ENCODE measurements at places on chromosomes 16 and 17.

DNA sequence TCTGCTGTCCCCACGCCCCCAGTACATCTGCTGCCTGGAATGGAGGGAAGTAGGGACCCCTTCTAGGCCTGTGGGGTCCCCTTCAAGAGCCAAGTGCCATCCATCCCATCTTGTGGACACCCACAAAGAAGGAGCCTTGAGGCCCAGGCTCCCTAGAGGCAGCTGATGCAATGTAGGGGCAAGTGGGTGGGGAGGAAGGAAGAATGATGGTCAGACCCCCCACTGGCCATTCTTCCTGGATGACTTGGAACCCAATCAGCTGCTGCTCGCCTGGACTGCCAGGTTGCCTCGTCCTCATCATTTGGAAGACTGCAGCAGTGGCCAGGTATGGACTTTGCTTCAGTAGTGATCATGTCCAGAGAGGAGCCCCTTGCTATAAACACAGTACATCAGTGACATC is 48.9 kb downstream of the SMPD3 start:
- no peak for DNase-seq

DNA sequence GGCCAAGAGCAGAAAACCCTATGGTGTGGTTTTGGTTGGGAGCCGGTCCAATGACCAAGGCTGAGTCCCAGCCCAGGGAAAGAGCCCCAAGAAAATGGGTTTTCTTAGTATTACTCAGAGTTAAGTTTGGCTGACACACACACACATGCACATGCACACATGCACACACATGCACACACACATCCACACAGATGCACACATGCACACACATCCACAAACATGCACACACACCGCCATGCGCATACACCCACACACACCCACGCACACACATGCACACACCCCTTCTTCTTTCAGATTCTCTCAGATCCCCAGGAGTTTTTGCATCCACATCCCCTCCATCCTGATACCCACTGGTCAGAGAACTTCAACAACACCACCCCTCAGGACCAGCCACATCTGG is 9.1 kb downstream of the ABCC12 start:
- no peak for DNase-seq

DNA sequence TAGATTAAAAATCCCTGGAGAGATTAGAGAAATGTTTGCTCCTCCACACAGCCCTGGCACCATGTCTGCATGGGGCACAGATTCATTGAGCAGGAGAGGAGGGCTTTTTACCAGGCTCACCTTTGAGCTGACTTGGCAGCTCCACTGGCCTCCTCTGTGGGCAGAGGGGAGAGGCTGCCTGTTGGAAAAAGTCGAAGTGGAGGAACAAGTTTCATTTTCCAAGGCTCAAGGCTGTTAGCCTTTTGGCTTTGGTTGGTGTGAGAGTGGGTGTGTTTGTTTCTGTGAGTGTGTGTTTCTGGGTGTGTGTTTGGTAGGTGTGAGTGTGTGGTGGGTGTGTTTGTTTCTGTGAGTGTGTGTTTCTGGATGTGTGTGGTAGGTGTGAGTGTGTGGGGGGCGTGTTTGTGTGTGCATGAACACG is 5.6 kb downstream of the TMEM238L start:
- no peak for DNase-seq

- no peak for DNase-seq
Observed at GRCh38 chr17:66750781-66751543, 84.0 kb upstream of the CACNG5 start.

- no peak for DNase-seq
Observed at GRCh38 chr16:72889616-72890582, 158.0 kb downstream of the ZFHX3 start.

DNA sequence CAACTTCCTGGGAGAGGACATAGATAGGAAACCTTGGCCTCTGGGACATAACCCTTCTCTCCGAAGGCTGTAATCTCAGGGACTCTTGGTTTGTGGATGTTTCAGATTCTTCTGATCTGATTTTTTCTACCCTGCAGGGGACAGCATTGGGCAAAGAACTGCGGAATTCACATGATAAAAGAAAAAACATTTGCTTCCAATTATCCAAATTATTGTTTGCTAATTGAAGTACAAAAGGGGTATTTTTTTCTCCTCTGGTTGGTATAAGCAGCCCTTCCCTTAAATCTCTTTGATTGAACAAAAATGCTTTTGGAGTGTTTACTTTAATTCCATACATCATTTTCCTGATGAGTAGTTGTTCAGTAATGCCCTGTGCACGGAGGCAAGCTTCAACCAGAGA is 251.7 kb upstream of the IRX3 start:
- no peak for DNase-seq

DNA sequence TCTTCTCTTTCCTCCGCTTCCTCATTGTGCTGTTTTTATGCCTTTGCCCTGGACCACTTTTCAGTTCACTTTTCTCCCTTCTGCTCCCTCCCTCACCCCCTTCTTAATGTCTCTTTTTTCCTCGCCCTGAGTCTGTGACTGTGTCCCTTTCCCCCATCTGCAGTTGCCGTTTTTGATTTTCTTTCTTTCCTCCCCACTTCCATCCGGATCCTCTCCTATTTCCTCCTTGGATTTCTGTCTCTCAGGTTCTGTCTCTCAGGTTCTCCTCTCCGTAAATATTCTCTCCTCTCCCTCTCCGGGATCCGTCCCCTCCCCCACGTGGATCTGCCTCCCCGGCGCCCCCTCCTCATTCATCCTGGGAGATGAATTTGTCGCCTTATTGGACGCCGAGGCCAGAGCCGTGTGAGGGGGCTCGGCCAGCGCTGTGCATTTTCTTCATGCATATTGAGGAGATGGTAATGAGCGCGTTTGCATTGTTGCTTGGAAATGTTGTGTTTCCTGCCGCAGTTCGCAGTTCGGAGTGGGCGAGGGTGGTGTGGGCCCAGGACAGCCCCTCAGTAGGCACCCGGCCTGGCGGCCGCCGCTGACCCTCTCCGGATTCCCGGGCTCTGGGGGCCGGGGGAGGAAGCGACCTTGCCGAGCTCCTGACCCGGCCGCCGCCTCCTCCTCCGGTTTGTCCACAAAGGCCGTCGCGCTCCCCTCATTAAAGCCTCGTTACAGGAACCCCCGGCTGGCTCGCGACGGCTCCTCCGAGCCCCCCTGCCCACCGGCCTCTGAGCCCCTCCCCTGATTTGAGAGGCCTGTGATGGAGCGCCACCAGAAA is 4.5 kb upstream of the IRX3 start:
- no peak for DNase-seq

GRCh38 chr17:47634870-47635269 is 14.8 kb upstream of the KPNB1 start:
- no peak for DNase-seq

DNA sequence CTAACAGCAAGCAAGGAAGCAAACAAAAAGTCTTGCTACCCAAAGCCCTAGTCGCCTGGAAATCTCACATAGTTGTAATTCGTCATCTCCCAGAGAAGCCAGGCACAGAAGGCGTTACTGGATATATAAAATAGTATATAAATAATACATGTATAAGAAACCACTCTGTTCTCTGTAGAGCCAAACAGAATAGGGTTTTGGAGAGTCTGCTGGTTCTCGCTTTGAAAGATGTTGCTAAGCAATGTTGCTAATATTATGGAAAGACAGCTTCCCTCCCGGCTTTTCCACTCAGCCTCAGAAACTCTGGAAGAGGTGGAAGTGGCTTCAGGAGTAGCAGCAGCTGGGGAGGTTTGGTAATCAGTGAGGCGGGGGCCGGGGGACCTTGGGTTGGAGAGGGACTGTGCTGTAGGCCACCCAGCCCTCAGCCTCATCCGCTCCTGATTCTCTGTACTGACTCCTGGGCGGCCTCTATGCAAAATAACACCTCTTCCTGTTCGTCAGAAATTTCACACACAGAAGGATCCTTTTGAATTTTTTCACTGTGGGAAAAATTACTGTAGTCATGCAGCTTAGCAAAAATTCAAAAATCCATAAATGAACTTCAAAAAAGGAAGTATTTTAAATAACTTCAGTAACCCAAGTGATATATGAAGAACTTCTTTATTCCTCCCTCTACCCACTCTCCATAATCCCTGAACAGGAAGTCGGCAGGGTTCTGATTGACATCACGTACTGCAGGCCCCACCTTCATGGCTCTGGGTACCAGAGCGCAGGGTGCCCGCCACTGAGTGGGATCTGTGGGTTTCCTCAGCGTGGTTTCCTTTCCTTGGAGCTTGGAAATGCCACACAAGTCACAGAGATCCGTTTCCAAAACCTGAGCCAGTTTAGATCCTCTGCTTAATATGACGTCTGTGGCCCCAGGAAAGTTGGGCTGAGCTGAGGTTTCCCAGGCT is 51.4 kb downstream of the RAP1GAP2 start:
- no peak for DNase-seq

DNA sequence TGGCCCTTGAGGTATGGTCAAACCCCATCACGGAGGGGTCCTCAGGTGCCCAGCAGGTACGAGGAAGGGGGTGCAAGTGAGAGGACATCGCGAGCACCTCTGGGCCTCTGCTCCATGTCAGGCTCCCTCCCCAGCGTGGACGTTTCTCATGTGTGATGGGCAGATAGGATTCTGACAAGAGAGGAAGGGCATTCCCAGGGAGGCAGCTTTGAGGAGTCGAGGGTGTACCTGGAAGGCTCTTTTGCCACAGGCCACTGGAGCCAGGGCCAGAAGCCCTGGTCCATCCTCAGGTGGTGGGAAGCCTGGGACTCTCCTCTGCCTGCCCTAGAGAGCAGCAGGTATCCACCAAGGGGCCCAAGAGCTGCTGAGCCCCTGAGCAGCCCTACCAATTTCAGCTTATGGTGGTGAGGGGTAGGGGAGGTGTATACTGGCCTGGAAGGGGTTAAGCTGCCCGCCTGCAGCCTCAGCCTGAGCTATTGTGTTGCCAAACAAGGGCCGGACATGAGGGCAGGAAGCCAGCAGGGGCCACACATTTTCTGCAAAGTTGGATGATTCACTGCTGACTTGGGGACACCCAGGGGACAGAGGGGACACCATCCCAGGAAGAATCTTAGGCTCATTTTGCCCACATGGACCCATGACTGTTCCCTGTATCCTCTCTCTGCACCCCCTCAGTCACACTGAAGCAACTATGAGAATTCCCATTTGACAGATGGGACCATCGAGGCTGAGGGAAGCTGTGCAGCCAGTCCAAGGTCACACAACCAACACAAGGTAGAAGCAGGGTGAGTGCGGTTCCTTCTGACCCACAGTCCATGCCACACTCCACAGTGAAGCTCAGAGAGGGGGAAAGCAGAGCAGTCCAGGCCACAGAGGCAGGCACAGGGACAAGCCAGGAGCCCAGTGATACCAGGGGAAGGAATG is 1.7 kb downstream of the CDH5 start:
- no peak for DNase-seq

DNA sequence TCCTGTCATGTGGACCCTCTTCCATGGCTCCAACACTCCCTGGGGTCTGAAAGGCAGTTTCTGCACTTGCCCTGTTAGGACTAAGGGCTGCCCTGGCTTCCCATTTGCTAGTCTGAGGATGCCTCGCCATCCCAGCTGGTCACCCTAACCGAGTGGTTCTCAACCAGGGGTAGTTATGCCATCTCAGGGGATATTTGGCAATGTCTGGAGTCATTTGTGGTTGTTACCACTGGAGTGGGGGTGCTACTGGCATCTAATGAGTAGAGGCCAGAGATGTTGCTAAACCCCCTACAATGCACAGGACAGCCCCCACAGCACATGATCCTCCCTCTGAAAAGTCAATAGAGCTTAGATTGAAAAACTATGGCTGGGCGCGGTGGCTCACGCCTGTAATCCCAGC is 26.9 kb upstream of the CDH1 start:
- no peak for DNase-seq

DNA sequence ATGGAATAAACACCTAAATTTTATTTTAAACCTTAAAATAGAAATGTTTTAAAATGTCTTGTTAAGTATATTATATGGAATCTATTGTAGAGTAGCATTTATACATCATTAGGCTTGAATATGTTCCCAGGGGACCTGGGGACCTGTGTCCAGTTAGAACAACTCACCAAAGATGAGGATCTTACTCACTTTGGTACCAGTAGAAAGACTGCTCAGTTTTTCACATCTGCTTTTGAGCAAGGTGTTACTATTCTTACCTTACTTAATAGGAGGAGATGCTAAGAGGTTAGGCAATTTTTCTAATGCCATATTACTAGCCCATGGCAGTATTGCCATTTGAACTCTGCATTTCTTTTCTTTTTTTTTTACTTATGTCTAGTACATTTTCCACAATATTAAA is 14.7 kb downstream of the STXBP4 start:
- no peak for DNase-seq

DNA sequence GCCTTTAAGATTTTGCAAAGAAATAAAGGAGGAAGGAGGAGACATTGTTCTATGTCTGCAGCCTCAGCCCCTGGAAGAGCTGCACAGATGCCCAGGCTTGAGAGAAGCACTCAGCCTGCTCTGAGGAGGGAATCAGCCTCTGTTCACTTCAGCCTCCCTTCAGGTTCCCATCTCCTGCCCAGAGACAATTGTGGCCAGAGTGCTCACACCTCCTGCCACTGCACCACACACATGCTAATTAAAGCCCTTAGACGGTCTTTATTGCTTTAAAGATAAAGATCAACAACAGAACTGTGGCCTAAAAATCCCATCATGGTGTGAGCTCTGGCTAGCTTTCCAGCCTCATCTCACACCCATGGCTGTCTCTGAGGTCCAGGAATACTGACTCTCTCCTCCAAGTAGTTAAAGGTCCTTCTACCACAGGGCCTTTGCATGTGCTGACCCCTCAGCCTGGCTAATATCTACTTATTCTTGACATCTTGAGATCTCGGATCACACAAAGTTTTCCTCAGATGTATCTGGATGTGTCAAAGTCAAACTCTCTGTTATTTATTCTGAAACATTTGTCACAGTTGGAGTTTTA is 33.8 kb downstream of the CHD9NB start:
- no peak for DNase-seq

- DNase-seq, result no peak
Observed at GRCh38 chr17:31286587-31286986, 10.5 kb downstream of the OMG start.

- DNase-seq, result no peak
Observed at GRCh38 chr17:28985950-28986713, 19.7 kb downstream of the SEZ6 start.

DNA sequence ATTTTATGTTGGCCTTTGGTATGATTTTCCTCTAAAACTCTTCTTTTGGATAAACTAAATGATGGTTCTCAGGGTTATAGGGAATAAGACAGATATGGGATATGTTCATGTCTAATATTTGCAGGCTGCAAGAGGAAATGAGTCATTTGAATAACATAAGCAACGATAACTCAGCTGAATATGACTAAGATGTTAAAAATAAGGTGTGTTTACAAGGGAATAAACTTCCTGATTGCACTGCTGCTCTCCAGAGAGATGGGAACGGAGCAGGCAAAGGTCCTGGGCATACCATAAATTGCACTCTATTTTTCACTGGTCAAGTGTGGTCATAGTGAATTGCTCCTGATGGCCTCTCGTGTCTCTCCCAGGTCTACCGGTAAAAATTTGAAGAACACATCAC is 666.2 kb downstream of the TOX3 start:
- no peak for DNase-seq

- no peak for DNase-seq
Observed at GRCh38 chr17:76968707-76969597, 100.7 kb downstream of the MGAT5B start.

- DNase-seq, result no peak
Observed at GRCh38 chr16:54231336-54231735, 55.3 kb downstream of the IRX3 start.
